ENCODE measurements at places on chromosomes 5 and 9. TPM values are rescaled to one million over a fixed set of nuclear protein-coding genes. Genes with fewer than 3 reads are reported as not detected.

The LCN12 gene
- 1.4 TPM for total RNA-seq

The ARRDC1 gene
- total RNA-seq: 82.3 TPM

The FOXD4L5 gene
- total RNA-seq: 0.67 TPM

The OR13C4 gene
- total RNA-seq: not detected

The IL4 gene
- not detected for total RNA-seq

The TENT4A gene
- total RNA-seq: 49.1 TPM

The TRIM52 gene
- 76.8 TPM for total RNA-seq

The F12 gene
- not detected for total RNA-seq

The TLX3 gene
- not detected for total RNA-seq

The DNM1 gene
- total RNA-seq: 1.4 TPM

The ELOVL7 gene
- total RNA-seq: not detected

The PITX1 gene
- total RNA-seq: not detected

The IL17B gene
- not detected for total RNA-seq

The BTNL8 gene
- not detected for total RNA-seq

The MED22 gene
- total RNA-seq: 42.8 TPM

The FBP1 gene
- 9.2 TPM for total RNA-seq

The TMC1 gene
- total RNA-seq: not detected

The CDKN2B-AS1 gene
- total RNA-seq: 2.2 TPM

The PTGES gene
- not detected for total RNA-seq

The GFI1B gene
- total RNA-seq: not detected

The CYFIP2 gene
- total RNA-seq: 317 TPM

The TMEM215 gene
- not detected for total RNA-seq

The PRUNE2 gene
- total RNA-seq: 0.22 TPM

The RETREG1 gene
- total RNA-seq: 26.6 TPM

The SPIN1 gene
- 34.1 TPM for total RNA-seq

The PCDHA6 gene
- total RNA-seq: not detected

The MAP1B gene
- total RNA-seq: not detected

The CDC20B gene
- not detected for total RNA-seq

The SLC6A19 gene
- not detected for total RNA-seq

The SLC44A1 gene
- total RNA-seq: 15.2 TPM

The C9 gene
- not detected for total RNA-seq

The EQTN gene
- total RNA-seq: not detected

The STARD4 gene
- 12.4 TPM for total RNA-seq

The TRIP13 gene
- 1.0 TPM for total RNA-seq

The PNPLA7 gene
- 15.5 TPM for total RNA-seq

The PDE4D gene
- total RNA-seq: 49.7 TPM

The GZMA gene
- 25.0 TPM for total RNA-seq

The TPM2 gene
- 79.6 TPM for total RNA-seq

The TAF11L3 gene
- total RNA-seq: not detected

The CRHBP gene
- not detected for total RNA-seq

The STKLD1 gene
- 1.4 TPM for total RNA-seq

All from CD4-positive, alpha-beta memory T cell (primary cell).